Activated T-helper 1 cell treated with Interleukin-2 at 50 U/mL for 16 hours (primary cell): ENCODE measurements at places on chromosomes 3 and 15.

- no peak for DNase-seq
Measured at GRCh38 chr3:189202106-189202505, 30.3 kb downstream of the TPRG1 start.

DNA sequence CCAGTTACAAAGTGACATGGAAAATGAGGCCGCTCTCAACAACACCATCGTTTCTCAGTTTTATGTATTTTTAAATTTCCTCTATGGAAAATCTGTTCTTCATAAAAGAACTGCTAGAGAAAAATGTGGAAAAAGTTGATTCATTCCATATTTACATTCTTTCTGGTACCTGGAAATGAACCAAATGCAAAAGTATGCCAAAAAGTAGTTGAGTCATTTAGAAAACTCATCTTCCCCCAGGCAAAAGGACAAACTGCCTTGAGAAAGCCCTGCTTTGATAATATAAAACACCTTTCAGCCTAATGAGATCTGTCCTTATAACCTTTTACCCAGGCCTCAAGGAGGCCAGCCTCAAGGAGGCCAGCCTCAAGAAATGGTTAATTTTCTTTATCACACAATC, 283.0 kb upstream of the VEPH1 start:
- no peak for DNase-seq

- no peak for DNase-seq
Measured at GRCh38 chr3:122728756-122729514, 48.3 kb downstream of the PARP14 start.

DNA sequence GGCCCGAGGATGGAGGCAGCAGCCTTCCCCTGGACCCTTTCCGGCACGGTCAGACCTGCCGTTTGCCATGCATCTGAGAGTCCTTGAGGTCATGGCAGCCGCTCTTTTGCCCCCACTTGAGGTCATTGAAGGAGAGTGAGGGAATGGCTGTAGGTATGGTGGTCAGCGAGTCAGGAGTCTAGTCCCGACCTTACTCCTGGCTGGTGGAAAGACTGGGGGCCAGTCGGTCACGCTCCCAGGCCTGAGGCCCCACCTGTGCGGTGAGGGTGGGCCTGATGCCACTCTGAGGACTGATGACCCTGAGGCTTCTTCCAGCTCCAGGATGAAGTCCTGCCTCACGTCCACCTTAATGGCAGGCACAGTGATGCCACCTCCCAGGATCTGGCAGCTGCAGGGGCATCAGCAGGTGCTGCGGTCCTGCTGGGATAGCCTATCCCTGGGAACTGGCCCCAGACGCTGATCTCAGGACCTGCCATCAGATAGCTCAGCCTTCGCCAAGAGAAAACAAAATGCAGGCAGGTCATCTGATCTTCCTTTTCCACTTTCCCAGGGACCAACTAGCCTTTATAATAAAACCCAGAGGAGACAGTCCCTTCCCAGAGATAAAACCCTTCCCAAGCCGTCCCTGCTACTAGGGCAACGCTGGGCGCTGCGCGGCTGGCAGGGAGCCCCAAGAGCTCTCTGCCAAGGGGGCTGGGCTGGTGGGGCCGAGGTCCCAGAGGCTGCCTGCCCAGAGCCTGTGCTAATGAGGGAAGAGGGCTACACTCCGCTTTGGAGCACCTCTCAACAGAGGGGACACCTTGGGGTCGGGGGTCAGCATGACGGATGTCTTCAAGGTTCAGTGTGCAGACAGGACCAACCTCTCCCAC, 42.2 kb downstream of the TM2D3 start:
- DNase-seq: no peak

DNA sequence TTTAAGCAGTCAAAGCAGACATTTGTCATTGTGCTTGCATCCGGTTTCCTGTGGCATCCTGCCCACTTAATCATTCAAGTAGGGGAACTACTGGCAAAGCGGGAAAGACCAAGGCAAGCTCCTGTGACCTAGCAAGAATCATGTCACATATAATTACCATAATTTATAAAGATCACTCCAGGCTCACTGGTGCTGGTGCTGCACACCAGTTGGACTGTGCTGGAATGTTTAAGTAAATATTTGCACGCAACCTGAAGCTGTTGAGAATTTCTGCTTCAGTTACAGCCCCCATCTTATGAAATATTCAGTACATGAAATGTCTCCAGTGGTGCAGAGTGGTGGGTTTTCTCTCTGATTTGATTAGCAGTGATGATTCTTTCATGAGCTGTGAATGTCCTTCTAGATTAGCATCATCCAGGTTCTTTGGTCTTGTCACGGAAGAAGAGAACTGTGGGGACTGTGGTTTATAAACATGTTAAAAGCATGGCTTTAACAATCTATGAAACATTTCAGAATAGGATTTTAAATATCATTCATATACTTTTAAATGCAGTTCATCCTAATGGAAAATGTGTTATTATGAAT, 621.3 kb upstream of the EPHA6 start:
- DNase-seq: no peak

DNA sequence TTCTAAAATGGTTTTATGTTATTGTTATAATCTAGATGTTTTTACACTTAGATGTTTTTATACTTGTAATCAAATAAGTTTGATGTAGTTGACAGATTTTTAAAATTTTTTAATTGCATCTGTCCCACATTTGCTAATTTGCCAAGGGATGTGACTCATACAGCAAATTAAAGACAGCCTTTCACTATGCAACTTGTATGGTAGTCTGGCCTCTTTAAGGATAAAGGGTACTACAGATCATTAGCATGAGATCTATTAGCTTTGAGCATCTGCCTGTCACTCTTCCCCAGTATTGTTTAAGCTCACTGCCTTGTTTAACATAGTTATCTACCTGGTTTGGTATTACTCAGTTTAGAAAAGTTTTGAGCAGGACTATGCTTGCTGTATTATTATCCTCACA, 83.0 kb downstream of the NPTN start:
- DNase-seq: no peak
